ENCODE measurements at places on chromosomes 5 and 9.

GRCh38 chr5:112388739-112389138 is 30.3 kb downstream of the EPB41L4A start:
- no peak for DNase-seq

- no peak for DNase-seq
Measured at GRCh38 chr9:85727500-85727899, 14.3 kb downstream of the AGTPBP1 start.

DNA sequence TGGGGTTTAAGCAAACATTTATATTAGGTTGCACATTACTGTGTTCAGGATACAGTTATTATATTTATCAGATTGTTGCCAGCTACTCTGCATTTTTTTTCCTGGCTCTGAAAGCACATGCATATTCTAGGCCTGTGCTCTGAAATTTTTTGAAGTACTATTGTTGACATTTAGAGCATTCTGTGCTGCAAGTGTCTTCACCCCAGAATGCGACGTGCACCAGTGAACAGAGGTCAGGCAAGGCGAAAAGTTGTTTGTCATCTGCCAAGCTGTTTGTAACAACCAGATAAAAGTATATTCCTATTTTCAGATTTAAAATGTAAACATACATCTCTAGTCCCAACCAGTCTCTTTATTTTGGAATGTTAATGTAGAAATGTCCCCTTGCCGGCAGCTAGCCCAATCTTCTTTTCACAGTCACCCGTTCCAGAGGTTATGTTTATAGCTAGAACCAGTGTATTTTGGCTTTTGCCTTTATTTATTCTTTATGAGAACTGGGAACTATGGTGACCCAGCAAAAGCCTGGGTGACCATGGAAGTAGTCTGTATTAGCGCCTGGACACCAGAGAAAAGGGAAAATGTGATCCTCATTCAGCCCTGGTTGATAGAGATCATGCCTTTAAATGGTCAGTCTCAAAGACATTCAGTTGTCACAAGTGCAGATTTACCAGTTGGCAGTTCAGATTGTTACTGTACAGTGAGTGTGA is 84.6 kb downstream of the NDUFAF2 start:
- no peak for DNase-seq

DNA sequence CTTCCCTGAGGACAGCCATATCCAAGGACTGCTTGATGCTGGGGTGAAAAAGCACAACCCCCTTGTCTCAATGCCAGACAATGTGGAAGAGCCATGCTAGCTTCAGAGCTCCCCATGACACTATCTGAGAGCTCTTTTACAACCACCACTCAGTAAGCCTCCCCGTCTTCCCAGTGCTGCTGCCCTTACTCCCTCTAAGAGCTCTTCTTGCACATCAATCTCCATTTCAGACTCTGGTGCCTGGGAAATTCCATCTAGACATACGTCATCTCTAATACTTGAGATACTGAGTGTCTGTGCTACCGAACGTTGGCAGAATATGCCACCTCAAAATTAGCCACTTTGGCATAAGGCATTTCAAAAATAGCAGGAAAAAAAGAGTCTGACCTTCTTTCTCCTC is 94.5 kb downstream of the EDIL3 start:
- DNase-seq = no peak

DNA sequence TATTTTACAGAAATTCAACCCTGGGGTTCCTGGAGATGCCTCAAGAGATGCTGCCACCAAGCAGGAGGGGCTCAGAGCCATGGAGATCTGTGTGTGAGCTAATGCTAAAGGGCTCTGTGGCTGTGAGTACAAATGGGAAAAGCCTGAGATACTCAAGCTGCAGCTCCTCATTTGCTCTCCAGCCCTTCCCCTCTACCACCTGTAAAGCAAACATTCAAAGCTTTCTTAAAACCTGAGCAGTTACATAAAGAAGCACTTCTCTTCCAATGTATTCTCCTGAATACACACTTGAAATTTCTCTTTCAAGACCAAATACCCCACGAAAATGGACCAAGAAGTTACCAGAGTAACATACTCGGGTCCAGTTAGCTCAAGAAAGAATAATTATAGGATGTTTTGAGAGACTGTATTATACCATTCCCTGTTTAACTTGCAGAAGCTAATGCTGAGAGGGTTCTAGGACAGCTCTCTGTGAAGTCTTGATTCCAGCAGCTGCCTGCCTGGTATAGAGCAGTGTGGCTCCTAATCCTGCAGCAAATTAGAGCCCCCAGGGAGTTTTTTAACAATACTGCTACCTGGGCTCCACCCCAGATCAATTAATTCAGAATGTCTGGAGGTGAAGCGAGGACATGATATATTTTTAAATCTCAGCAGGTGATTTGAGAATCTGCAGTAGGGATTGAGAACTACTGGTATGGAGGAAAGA is 21.1 kb downstream of the RGS7BP start:
- no peak for DNase-seq

- no peak for DNase-seq
Measured at GRCh38 chr5:111830333-111830732, 73.3 kb upstream of the NREP start.

DNA sequence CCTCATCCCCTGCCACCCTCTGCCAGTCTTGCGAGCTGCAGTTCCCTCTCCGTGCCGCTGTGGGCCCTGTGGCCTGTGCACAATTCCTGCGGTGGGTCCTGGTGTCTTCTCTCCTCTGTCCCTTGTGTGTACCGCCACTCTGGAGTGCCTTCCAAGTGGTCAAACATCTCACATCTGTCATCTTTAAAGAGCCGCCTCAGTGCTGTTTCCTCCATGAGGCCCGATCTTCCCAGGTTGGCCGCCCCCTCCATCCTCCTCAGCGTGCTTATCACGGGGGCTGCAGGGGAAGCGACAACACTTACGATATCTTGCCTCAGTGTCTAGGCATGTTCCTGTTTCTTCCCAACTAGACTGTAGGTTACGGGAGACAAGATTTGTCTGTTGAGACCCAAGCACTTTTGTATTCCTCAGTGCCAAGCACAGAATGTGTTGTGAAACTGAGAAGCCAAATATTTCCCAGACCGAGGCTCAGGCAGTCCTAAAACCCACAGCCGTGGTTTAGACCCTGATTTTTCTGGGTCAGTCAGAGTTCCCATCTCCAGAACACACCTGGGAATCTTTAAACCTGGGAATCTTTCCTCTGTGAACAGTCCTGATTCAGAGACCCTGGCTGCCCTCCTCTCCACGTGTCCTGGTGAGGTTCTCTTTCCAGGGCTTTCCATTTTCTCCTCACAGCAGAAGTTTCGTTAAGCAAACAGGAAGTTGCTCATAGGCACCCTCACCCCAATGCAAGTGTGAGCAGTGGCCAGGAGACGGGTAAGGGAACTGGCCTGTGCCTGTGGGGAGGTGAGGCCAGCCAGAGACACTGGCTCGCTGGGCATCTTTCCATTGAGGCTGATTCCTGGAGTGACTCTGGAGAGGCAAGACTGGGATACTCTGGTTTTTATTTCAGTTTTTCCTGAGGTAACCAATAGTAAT is 28.8 kb downstream of the SLC46A2 start:
- DNase-seq = no peak

DNA sequence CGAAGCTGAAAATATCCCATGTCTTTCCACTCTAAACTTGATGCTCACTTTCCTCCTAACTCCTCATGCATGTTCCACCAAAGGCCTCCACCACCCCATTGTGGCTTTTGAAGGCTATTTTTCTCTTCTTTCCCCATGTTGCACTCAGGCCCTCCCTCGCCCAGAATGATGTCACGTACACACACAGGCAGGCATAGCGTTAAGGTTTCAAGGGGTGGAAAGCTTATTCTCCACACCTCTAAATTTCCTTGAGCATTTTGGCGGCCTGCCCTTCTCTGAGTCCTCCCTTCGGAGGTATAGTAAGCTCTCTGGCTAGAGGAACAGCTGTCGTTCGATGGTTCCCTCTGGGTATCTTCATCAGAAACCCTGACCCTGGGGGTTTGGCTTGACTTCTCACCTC is 673.5 kb downstream of the ACTL7B start:
- no peak for DNase-seq

DNA sequence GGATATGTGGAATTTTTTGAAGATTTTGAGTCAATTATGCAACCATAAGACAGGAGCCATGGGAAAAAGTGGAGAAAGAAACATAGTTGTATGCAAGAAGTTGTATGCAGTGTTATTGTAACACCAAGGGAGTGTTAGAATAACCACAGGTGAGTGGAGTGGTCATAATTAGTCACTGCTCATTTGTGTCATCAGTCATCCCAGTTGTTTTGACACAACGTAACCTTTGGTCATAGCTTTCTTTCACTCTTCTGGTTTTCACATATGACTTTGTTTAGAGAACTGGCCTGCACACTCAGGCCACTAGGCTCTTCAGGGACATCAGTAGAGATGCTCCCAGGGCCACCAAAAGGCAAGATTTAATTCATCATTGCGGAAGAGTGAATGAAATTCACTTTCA is 158.7 kb upstream of the HMHB1 start:
- DNase-seq = no peak

GRCh38 chr5:43309637-43310036 is 3.6 kb downstream of the HMGCS1 start:
- DNase-seq = no peak

GRCh38 chr9:35193762-35194161 is 32.0 kb downstream of the UNC13B start:
- DNase-seq = no peak

DNA sequence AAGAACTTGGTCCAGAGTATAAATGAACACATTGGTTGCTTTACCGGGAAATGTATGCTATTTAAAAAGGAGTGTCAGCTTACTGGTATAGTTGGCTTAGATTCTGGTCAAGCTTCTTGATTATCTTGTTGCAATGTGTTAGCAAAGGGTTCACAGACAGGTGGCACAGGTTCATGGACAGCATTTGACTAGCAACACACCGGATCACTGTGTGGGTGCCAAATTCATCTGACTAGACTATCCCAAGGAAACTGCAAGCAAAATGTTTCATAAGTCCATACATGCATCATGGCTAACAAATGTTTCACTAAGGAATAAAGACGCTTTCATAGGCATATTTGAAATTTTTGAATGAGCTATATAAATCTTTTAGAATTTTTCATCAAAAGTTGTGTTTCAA is 274.1 kb downstream of the PLK2 start:
- no peak for DNase-seq

GRCh38 chr9:133603135-133603927 is 5.9 kb downstream of the FAM163B start:
- no peak for DNase-seq

- DNase-seq = no peak
Measured at GRCh38 chr5:93665648-93666047, 75.8 kb downstream of the POU5F2 start.

DNA sequence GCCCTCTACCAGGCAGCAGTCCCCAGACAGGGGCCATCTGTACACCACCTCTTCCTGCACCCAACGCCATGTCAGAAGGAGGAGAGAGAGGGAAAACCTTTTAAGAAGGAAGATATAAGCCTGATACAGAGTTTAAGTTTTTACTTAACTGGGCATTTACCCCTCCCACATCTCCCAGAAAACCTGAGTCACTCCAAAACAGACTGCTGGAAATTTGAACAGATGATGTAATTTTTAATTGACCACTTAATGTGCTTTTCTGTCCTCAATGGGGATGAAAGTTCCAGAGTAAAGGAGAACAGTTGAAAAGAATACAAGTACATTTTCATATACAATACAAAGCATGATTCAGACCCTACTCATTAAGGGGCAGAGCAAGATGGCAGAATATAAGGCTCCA is 63.9 kb downstream of the TTC39B start:
- DNase-seq = no peak

DNA sequence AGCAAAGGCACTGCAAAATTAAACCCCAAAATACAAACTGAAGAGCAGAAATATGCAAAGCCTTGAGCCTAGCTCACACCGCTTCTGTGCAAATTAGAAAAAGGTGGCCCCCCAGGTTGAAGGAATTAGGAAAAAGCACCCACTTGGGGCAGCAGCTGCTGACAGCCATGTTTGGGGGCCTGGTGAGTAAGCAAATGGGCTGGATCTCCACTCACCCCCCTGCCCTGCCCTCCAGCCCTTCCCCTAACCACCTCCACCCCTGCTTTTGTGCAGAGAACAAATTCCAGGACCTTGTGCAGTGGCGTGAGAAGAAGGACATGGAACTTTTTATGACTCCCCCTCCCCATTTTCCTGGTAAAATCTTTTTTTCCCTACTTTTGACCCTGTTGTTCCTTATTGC is 92.0 kb upstream of the DNAH5 start:
- DNase-seq = no peak

- DNase-seq = no peak
Measured at GRCh38 chr5:128844354-128844923, 120.8 kb upstream of the SLC27A6 start.

DNA sequence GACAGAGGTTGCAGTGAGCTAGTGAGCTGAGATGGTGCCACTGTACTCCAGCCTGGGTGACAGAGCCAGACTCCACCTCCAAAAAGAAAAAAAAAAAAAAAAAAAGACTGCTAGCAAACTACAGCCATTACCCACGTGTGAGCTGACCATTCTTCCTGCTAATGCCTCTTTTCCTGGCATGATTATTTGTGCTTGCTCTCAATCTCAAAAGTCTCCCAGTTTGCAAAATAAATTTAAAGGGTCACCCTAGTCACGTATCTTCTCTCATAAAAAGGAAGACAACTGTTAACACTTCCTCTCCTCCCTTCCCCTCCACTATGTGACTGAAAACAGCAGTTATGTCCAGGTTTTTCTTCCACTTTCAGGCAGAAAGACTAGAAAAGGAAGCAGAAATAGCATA is 37.2 kb downstream of the TRIM36 start:
- no peak for DNase-seq

DNA sequence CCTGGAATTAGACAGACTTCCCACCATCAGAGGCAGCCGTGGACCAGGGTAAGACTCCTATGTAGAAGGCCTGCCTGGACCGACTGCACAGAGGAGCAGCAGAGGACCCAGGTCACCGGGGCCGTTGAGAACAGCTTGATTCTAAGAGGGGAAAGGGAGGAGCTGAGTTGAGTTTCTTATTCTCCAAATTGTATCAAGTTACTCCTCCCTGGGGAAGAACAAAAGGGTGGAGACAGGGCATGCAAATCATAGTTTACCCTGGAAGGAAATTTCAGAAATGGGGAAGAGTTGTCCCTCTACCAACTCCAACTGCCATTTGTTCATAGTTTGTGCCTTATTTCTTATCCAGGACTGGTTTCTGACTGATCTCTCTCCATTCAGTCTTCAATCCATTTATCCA is 20.9 kb upstream of the SLC31A2 start:
- no peak for DNase-seq

DNA sequence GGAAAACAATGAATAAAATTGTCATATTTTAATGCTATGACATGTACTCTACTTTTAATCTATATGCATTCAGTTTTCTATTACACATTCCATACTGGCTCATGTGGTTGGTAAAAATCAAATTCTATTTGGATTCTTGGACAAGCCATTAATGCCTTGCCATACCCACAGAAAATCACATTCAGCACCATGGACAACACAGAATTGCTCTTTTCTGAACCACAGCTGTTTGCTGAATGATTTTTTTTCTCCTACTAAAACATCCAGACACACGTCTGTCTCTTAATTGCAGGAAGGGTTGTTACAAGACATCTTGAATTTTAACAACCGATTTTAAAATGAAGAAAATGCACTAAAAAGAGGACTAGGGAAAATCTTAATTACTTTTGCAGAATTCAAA is 675.6 kb downstream of the BRINP1 start:
- no peak for DNase-seq

GRCh38 chr5:93591323-93591945 is 8.4 kb downstream of the NR2F1 start:
- no peak for DNase-seq

GRCh38 chr5:101327816-101328215 is 424.7 kb upstream of the ST8SIA4 start:
- no peak for DNase-seq

Measured in activated naive CD8-positive, alpha-beta T cell treated with anti-CD3 and anti-CD28 coated beads, Interleukin-2, amount 50 U/mL, for 16 hours (primary cell).